AG04450 (cell line): ENCODE measurements at places on chromosomes 12 and 14.

DNA sequence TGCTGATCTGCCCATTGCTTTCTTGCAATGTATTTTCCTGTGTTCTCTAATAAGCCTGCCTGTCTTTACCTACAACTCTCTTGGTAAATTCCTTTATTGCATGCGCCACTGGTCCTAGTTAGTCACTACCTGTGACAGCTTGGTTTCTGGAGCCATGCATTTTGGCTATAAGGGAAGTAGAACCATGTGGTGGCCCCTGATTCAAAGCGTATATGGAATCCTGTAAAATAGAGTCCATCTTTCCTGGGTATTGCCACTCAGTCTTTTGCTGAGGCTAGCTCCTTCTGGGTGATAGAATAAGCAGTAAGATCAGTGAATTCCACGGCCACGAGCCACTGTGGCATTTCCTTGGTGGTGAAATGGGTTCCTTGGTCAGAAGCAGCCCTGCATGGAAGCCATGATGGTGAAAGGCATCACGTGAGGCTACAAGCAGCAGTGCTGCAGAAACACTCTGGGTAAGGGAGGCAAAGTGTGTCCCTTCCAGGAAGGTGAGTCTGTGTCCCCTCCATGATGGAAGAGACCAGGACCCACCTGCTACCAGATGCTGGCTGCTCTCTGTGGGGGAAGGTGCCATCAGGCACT lies 19.6 kb downstream of the TNFAIP2 start:
- DNase-seq, result no peak

DNA sequence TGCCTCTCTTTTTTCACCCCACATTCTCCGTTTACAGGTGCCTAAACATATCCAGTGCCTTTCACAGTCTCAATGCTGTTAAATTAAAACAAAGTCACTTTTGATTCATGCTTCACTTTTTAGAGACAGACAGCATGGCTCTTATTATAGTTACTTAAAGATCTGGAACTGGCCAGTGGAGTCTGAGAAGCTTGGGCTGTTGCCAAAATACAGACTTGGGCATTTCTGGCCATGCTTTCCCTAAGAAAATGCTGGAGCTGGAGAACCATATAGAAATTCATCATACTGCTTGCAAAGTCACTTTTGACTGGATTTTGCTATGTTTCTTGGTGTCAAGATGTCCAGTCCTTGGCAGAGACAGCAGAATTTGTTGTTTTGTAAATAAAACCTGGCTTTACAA lies 12.2 kb upstream of the GPR68 start:
- no peak for DNase-seq

DNA sequence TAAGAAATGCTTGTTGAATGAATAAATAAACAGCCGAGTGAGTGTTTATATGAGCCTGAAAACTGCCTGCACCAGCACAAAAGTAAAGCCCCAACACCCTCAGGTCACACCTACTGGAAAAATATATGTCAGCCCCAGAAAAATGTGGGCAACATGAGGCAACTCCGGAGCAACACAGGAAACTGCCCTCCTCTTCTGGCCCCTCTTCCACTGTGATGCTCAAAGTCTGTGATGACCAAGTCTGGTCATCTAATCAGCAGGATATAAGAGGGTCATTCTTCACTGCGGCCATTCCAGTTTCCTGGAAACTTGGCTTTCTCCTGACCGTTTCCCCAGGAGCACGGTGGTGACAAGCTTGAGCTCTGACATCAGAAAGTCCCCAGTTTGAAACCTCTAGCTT lies 159.6 kb upstream of the PZP start:
- DNase-seq, result no peak

GRCh38 chr14:100665511-100666032 lies 61.1 kb upstream of the DLK1 start:
- DNase-seq, result no peak

GRCh38 chr14:55698051-55698450 lies 118.0 kb downstream of the KTN1 start:
- DNase-seq, result no peak

GRCh38 chr14:94897082-94897481 lies 127.2 kb upstream of the GSC start:
- DNase-seq, result no peak

DNA sequence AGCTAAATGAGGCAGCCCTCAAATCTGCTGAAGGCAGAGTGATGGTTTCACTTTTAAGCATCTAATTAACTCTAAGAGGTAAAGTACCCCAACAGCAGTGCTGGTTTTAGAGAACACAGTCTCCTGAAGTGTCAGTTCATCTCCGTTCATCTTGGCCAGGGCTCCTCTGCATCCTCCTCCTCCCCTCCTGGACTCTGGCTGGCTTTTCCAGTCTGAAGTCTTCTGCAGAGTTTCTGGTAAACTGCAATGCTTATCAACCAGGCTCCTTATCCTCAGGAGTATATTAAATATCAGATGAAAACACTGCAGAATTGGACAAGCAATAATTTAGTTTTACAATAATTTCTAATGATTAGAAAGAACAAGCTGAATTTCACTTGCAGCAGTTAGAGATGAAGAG lies 115.4 kb downstream of the GTF2A1 start:
- DNase-seq, result no peak

DNA sequence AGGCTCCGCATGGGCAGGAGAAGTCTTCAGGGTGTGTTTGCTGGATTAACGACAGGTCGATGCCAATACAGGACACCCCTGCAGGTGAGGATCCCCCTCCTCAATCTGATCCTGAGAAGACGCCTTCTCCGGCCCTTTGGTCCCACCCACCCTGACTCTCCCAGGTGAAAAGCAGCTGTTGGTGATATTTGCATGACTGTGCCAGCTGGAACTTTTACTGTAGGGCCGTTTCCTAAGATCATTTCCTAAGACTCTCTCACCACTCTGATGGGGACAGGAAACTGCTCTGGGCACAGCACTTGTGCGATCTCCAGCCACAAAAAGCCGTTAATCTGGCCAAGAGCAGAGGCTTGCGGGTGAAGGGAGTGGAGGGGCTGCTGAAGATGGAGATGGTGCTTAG lies 16.8 kb upstream of the EIF5 start:
- DNase-seq, result no peak

DNA sequence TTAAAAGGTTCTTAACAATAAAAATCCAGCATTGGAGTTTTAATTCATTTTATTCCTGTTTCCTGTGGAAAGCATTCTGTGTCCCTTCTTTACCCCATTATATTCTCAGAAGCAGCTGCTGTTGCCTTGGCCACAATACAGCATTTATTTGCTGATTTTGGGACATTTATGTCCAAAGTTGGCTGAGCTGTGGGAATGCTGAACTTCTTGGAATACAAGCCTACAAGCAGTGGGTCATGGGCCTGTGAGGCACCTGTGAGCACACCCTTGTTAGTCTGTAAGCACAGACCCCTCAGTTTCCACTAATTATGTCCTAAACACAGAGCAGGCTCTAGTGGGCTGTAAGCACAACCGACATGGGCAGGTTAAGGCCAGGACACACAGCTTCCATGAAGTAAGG lies 122.2 kb upstream of the IGF1 start:
- no peak for DNase-seq

DNA sequence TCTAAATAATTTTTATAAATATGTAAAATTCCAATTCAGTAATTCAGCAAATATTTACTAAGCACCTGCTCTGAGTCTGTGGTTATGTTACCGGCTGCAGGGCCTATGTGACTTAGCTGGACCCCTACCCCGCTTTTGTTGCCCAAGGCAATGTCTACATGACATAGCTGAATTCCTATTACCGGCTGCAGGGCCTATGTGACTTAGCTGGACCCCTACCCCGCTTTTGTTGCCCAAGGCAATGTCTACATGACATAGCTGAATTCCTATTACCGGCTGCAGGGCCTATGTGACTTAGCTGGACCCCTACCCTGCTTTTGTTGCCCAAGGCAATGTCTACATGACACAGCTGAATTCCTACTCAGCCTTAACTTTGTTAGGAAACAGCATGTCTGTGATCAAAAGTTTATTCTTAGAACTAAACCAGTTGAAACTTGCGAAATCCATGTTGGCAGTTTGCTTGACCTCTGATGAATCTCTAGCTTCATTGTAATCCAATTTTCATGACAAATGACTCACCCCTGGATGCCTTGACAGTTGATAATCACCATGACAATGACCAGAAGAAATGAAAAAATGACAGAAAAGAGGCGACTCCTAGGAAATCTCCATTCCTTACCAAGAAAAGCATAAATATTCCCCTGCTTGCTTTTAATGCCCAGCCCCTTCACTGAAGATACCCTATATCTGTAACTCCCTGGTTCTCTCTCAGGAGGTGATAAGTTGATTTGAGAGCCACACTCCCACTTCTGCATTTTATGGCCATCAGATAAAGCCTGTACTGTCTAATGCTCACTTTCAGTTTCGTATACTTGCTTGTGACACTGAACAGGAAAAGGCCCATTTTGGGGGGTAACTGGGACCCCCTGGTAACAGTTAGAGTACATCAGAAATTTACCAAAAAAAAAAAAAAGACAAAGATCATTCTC lies 148.4 kb upstream of the SYT10 start:
- no peak for DNase-seq

DNA sequence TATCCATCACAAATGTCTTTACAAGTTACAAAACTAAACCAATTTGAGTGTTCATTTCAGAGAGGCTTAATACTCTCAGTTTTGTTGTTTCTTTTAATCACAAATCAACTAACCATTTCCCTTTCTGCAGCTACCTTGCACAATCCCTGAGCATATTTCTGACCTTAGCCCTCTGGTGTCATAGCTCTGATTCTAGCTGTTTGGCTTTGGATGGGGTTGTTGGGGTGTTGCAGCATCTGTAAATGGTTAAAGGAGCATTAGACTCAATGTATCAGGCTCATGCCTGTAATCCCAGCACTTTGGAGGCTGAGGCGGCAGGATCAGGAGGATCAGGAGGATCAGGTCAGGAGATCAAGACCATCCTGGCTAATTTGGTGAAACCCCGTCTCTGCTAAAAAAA lies 461.4 kb downstream of the NRXN3 start:
- DNase-seq, result no peak

GRCh38 chr14:94598816-94599655 lies 13.2 kb upstream of the SERPINA3 start:
- peak; percentile 89 for DNase-seq

- no peak for DNase-seq
These were observed 6.0 kb upstream of the ADCY6 start for GRCh38 chr12:48794870-48795269.

DNA sequence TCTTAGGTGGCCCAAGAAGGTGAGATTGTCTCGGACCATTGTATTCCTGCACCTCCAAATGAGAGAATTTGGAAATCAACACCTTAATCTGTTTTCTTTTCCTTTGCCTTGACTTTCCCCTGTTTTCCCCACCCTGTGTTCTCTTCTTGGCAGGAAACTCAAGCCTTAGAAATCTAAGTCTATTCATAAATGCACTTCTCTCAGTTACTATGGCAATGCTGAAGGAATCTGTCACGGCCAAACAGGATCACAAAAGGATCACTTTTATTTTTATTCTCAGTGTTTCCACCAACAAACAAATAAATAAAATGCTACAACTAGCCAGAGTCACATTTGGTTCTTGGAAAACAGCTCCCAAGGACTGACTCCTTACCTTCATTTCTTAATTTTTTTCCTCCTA lies 270.5 kb downstream of the BCAT1 start:
- DNase-seq, result no peak

DNA sequence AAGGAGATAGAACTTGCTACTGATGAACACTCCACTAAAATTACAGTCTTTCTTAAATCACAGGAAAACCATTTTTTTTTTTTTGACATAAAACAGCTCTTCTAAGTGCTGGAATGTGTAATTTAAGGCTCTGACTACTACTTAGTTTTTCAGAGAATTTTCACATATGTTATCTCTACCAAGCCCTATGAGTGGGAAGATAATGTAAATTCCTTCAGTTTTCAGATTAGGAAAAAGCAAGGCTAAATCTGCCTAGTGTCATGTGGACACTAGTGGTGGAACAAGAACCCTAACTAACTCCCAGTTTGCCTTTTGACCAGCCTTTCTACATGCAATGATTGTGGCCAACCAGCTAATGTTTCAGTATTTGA lies 37.3 kb upstream of the CSRP2 start:
- DNase-seq, result no peak

DNA sequence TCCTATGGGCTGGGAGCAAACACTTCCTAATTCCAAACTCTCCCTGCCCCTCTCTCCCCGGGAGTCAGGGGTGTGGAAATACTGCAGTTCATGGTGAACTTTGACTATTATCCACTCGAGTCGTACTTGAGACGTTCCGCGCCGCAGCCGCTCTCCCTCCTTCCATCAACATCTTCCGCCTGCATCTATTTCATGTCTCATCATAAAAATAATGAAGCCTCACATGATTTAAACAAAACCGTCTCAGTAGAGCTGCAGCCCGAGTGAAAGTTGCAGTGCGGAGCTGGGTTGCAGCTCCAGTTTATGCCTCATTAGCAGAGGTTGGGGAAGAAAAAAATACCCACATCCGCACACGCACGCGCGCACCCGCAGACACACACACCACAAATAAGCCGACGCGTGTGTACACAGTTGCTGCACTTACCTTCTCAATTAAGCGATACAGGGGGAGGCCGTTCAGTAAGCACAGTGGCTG lies 283 bp downstream of the LMO3 start:
- no peak for DNase-seq

GRCh38 chr12:93348575-93349435 lies 28.9 kb upstream of the NUDT4 start:
- DNase-seq, result no peak

DNA sequence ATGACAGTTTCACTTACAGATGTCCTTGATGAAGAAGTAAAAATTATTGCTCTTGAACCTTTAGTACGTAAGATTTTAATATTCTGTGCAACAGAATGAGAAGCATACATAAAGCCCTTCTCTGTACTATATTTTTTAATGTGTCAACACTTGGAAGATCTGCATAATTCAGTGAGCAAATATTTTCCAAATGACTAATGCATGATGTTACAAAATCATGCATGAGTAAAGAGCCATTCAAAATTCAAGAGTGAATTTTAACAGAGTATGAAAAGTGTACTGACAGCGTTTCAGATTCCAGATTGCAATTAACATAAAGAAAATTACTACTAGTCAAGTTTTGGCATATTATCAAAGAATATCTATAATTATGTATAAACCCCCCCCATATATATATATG lies 101.4 kb upstream of the BBS10 start:
- DNase-seq, result no peak

- DNase-seq, result no peak
These were observed 250.4 kb downstream of the FOXN3 start for GRCh38 chr14:89166633-89167032.

- no peak for DNase-seq
These were observed 17.6 kb upstream of the FAM181A start for GRCh38 chr14:93909429-93910128.

GRCh38 chr12:82789674-82790073 lies 103.0 kb downstream of the TMTC2 start:
- DNase-seq, result no peak

GRCh38 chr12:46304070-46304469 lies 35.2 kb upstream of the SLC38A1 start:
- DNase-seq, result no peak

DNA sequence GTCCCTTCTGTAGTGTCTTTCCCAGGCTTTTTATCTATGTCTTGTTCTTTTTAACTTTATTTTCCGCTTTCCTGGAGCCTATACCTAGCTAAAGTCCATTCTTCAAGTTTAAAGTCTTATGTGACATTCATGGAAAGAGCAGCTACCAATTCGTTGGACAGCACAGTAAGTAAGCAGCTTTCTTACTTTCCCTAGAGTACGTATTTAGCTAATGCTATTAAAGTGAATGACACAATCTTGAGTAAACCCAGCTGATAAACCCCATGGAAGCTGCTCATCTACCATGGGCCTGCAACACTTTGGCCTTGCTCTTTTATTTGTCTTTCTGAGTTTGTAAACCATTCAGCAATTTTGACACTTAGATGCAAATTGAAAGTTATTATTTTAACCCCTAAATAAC lies 30.0 kb downstream of the ALX1 start:
- DNase-seq, result no peak
